ENCODE measurements at places on chromosomes 4 and X.

GRCh38 chrX:40877887-40878286 lies 142.5 kb upstream of the MED14 start:
- no peak for DNase-seq

- DNase-seq: no peak
Measured at GRCh38 chr4:165184220-165184619, 23.1 kb upstream of the KLHL2 start.

DNA sequence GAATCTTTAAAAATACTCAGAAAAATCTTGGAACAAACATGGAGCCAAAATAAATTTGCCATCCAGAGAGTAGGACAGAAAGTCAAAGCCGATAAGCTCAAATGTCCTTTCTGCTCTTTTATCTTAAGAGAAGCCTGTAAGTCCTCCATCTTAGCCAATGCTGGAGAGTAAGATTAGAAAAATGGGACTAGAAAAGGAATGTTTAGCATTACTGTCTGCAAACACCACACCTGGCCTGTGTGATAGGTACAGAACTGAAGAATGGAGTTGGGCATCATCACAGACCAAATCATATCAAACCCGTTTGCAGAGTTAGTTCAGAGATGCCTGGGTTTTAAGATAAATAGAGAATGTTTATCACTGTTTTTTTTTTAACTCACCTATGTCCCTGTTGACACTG lies 10.5 kb upstream of the SLC39A8 start:
- DNase-seq: no peak

GRCh38 chr4:24980064-24980690 lies 50.6 kb downstream of the LGI2 start:
- DNase-seq: peak; percentile 38

DNA sequence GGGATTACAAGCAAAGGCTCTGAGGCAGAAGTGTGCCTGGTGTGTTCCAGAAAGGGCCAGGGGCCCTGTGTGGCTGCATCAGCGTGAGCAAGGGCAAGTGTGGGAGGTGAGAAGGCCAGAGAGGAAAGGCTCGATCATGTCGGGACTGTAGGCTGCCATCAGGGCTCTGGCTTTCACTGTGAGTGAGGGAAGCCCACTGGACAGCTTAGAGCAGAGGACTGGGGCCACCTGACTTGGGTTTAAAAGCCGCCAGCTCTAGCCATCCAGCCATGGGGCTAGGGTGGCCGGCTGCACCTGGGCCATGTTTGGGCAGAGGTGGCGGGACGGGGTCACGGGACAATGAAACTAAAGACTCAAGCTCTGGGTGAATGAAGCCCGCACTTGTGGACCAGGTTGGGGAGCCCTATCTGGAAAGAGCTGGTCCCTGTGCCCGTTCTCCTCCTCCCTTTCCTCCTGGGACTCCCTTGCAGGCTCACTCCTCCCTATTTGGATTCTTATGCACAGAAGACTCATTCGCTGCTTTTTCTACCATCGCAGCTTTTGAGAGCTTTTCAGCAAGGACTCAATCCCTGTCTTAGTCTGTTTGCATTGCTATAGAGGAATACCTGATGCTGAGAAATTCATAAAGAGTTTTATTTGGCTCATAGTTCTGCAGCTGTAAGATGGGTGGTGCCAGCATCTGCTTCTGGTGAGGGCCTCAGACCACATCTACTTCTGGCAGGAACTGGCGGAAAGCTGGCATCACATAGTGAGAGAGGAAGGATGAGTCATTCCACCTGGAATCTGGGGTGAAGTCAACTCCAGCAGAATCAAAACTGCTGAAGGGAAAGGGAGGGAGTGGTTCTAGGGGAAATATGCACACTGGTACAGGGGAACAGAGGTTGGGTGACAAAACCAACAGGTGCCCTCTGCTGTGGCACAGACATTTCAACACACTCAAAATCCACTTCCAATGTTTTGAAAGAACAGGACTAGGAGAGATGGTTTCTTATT lies 15.3 kb downstream of the CTAG1B start:
- DNase-seq: peak; percentile 48
